ENCODE measurements at places on chromosomes 3 and 15. TPM values are rescaled to one million over a fixed set of nuclear protein-coding genes. Genes with fewer than 3 reads are reported as not detected.
A peak's percentile ranks its signal among the peaks of the same experiment; 100 is the strongest.

DNA sequence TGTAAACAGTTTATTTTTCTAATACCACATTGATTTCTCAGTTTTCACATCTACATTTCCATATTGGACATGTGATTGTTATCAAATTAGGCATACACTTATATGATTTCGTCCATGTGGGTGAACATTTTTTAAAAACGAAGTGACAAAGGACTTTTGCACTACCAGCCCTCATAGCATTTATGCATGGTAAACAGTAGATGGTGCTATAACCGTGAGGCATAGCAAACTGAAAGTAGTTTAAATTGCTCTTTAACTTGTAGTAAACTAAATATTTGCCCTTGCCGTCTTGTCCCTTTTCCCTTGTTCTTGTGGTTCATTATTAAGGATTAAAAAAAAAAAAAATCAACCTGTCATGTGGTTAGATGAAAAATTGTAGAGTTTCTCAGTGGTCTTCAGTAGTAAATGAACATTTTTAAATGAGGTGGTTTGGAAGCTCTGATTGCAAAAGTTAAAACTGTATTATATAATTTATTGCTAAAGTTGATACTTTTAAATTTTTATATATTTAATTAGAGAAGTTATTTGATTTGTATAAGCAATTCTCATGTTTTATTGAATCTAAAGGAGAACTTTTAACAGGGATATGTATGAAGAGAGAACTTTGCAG, 24.0 kb downstream of the STX19 start:
- no peak for DNase-seq
- H3K4me3 ChIP-seq: peak overlapping the region; percentile 20
- no peaks in the 10 kb centered on the region for H3K4me1 ChIP-seq
- no peaks in the 10 kb centered on the region for H3K36me3 ChIP-seq
- peak overlapping the region; percentile 34 for H3K27ac ChIP-seq
- no peaks in the 10 kb centered on the region for H3K27me3 ChIP-seq

- no peak overlapping the region for H3K27ac ChIP-seq
- H3K4me3 ChIP-seq: no peak overlapping the region
- no peaks in the 10 kb centered on the region for H3K27me3 ChIP-seq
- no peaks in the 10 kb centered on the region for H3K4me1 ChIP-seq
- H3K36me3 ChIP-seq: no peaks in the 10 kb centered on the region
These were observed 21.2 kb downstream of the TFG start for GRCh38 chr3:100730524-100730923.

DNA sequence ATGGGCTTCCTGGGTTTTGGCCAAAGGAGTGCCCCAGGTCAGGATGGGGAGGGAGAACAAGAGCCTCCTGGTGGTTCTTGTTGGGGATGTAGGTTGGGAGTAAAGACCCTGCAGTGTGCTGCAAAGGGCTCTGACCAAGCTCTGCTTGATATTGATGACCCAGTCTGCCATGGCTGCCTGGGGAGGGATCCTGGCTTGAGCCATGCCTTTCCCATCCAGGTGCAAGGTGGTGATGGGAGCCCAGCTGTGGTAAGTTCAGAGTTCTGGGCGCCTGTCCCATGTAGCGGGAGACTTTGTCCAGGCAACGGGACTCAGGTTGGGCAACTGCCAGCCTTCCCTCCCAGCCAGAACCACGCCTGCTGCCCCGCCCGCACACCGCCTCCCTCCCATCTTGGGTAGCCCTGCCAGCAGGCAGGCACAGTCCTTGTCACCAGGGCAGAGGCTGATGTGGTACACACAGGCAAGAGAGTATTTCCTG, 2.6 kb downstream of the GNAI2 start:
- H3K4me1 ChIP-seq: peaks cover 88% of the 10 kb centered on the region
- no peaks in the 10 kb centered on the region for H3K27me3 ChIP-seq
- peak overlapping the region; percentile 90 for H3K27ac ChIP-seq
- no peak for DNase-seq
- H3K36me3 ChIP-seq: no peaks in the 10 kb centered on the region
- H3K4me3 ChIP-seq: peak overlapping the region; percentile 84

DNA sequence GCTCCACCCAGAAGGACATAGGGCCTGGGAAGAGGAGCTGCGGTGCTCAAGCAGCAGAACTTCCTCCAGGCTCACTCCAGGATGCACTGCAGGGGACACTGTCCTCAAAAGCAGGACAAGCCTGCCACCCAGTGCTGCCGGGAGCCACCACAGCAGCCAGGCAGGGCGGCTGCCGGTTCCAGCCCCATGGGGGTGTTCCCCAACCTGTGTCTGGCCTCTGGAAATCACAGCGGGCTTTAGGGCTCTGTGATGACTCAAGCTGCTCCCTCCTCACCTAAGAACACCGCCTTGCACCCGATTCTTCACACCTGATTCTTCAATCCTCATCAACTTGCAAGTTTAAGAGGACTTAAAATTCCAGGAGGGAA, 71.9 kb upstream of the SLC6A11 start:
- no peaks in the 10 kb centered on the region for H3K4me1 ChIP-seq
- DNase-seq: no peak
- no peak overlapping the region for H3K27ac ChIP-seq
- peaks cover 69% of the 10 kb centered on the region for H3K27me3 ChIP-seq

- H3K4me1 ChIP-seq: no peaks in the 10 kb centered on the region
- H3K36me3 ChIP-seq: no peaks in the 10 kb centered on the region
- H3K27ac ChIP-seq: no peak overlapping the region
- no peaks in the 10 kb centered on the region for H3K27me3 ChIP-seq
These were observed 328.3 kb downstream of the RYR3 start for GRCh38 chr15:33639051-33639450.

DNA sequence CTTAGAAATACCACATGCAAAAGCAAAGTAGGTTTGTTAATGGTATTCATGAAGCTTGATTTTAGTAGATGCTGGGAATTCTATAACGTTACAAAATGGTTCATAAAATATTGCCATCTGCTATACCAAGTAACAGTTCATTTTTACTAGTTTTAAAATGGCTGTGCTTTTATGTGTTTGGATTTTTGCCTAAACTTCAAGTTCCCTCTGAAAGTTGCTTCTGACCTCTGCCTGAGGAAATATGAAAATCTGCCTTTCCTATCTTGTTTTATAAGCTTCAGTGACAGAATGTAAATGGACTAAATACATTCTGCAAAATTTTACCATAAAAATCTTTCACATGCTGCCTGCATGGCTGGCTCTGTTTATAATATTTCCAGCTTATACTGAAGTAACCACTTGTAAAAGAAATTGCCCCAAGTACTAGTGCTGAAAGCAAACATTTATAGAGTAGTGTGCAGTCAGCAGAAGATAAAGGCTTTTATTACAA, 560.7 kb upstream of the ROBO2 start:
- no peak for DNase-seq
- no peaks in the 10 kb centered on the region for H3K36me3 ChIP-seq
- H3K27ac ChIP-seq: no peak overlapping the region
- H3K4me3 ChIP-seq: no peak overlapping the region

DNA sequence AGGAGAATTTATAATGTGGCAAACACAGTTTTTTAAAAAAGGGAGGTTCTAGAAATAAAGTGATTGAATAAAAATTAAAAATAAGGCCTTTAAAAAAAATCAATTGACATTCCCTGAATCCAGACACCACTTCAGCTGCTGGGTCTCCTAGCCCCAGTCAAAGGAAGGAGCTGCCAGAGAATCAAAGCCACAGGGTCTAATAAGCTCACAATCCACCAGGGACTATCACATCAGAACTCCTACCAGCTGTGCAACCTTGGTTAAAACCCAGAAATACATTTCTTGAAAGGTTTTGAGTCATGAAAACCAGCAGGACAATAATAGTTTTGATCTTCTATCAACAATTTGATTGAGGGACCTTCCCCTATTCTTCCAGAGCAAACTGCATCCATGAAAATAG, 134.5 kb downstream of the MECOM start:
- DNase-seq: no peak
- H3K4me1 ChIP-seq: peaks cover 47% of the 10 kb centered on the region
- no peak overlapping the region for H3K4me3 ChIP-seq
- H3K27ac ChIP-seq: no peak overlapping the region
- H3K36me3 ChIP-seq: no peaks in the 10 kb centered on the region

The CLDN16 gene
- total RNA-seq: not detected

- no peaks in the 10 kb centered on the region for H3K36me3 ChIP-seq
- peak overlapping the region; percentile 98 for H3K27ac ChIP-seq
- no peaks in the 10 kb centered on the region for H3K27me3 ChIP-seq
- peaks cover 41% of the 10 kb centered on the region for H3K4me1 ChIP-seq
- no peak for DNase-seq
- H3K4me3 ChIP-seq: peak overlapping the region; percentile 97
These were observed 1.0 kb downstream of the ZFAND6 start for GRCh38 chr15:80060356-80061006.

DNA sequence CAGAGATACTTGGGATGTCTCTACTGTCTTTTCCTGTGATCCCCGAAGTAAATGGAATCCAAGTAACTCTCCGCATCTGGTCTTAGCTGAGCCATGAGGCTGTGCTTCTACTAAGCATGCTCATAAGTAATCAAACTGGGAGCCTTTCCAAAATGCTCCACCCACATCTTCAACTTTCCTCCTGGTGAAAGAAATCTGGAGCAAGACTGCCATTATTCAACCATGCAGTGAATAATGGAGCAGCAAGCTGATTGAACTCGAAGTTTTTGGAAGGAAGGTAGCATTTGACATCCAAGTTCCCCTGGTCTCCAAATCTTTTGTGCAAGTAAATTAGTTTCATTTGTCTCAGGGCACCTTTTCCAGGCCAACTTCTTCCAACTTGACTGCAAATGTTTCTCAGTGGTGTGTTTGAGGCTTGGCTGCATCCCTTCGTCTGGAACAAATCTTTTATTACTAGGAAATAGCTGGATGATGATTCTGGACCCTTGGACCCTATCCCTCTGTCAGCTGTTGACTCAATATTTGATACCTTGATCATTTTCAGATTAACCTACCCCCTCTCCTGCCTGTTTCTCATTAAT, 19.4 kb downstream of the GXYLT2 start:
- no peaks in the 10 kb centered on the region for H3K36me3 ChIP-seq
- no peak overlapping the region for H3K27ac ChIP-seq
- no peak overlapping the region for H3K4me3 ChIP-seq
- DNase-seq: no peak

- no peak for DNase-seq
- H3K4me3 ChIP-seq: no peak overlapping the region
- H3K36me3 ChIP-seq: no peaks in the 10 kb centered on the region
- H3K27ac ChIP-seq: no peak overlapping the region
- peaks cover 9% of the 10 kb centered on the region for H3K4me1 ChIP-seq
These were observed 352.1 kb downstream of the SHQ1 start for GRCh38 chr3:72496051-72496670.

The STRA6 gene
- not detected for total RNA-seq

GRCh38 chr3:111627092-111627491, 31.9 kb upstream of the ZBED2 start:
- H3K4me1 ChIP-seq: no peaks in the 10 kb centered on the region
- no peak overlapping the region for H3K4me3 ChIP-seq

- no peaks in the 10 kb centered on the region for H3K27me3 ChIP-seq
- no peak for DNase-seq
- H3K36me3 ChIP-seq: no peaks in the 10 kb centered on the region
- H3K4me1 ChIP-seq: peaks cover 7% of the 10 kb centered on the region
These were observed 123.4 kb upstream of the ROPN1 start for GRCh38 chr3:124115279-124115678.

GRCh38 chr3:16511681-16512434, 1.6 kb downstream of the RFTN1 start:
- H3K27ac ChIP-seq: peak overlapping the region; percentile 82
- peak overlapping the region; percentile 74 for H3K4me3 ChIP-seq
- peak; percentile 24 for DNase-seq
- H3K4me1 ChIP-seq: peaks cover 50% of the 10 kb centered on the region

GRCh38 chr15:74283368-74283767, 47.2 kb downstream of the CCDC33 start:
- no peaks in the 10 kb centered on the region for H3K27me3 ChIP-seq
- H3K4me1 ChIP-seq: no peaks in the 10 kb centered on the region
- no peaks in the 10 kb centered on the region for H3K36me3 ChIP-seq
- no peak overlapping the region for H3K27ac ChIP-seq
- no peak overlapping the region for H3K4me3 ChIP-seq
- DNase-seq: no peak

The RAB6B gene
- total RNA-seq: 0.34 TPM

The CRYGS gene
- 2.7 TPM for total RNA-seq

DNA sequence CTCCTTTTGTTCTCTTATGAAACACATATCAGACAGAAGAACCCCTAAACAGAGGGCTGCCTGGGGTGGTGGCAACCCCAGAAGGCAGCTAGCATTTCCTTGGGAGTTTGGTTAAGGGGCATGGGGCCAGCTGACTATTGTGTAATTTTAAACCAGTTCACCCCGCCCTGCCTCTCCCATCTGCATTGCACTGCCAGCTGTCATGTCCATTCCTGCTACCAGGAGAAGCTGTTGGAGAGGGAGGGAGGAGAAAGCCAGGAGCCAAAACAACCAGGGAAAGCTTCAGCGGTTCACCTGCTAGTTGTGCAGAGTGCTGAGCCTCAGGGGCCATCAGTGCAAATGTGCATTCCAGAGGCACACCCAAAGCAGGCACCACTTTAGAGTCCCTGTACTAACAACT, 47.6 kb upstream of the ATP1B3 start:
- DNase-seq: no peak
- H3K4me1 ChIP-seq: peaks cover 34% of the 10 kb centered on the region
- no peaks in the 10 kb centered on the region for H3K36me3 ChIP-seq
- H3K27me3 ChIP-seq: no peaks in the 10 kb centered on the region

The MME gene
- 4.4 TPM for total RNA-seq

DNA sequence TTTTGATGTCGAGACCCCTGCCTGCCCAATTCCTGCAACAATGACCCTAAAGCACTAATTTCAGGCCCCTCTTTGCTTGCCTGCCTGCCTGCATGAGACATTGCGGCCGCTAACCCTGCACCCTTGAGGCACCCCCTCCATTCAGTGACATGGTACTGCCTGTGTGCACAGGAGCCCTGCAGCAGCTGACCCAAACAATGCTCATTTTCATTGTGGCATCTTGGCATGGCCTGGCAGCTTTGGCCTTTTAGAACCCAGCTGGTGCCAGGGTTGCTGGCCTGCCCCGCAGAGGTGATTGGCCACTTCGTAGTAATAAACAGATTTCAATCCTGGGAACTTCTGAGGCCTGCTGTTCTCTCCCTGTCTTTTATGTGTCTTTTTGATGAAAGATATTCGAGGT, 33.8 kb downstream of the SLCO3A1 start:
- peaks cover 42% of the 10 kb centered on the region for H3K4me1 ChIP-seq
- H3K27me3 ChIP-seq: no peaks in the 10 kb centered on the region
- H3K27ac ChIP-seq: no peak overlapping the region

- DNase-seq: no peak
- H3K4me3 ChIP-seq: no peak overlapping the region
- no peak overlapping the region for H3K27ac ChIP-seq
- peaks cover 7% of the 10 kb centered on the region for H3K4me1 ChIP-seq
- H3K27me3 ChIP-seq: no peaks in the 10 kb centered on the region
These were observed 18.5 kb downstream of the PAQR9 start for GRCh38 chr3:142945023-142945422.

GRCh38 chr3:25555695-25556437, 108.8 kb downstream of the TOP2B start:
- H3K36me3 ChIP-seq: no peaks in the 10 kb centered on the region
- H3K27me3 ChIP-seq: no peaks in the 10 kb centered on the region
- no peak overlapping the region for H3K4me3 ChIP-seq
- no peak for DNase-seq

The PLSCR2 gene
- total RNA-seq: not detected

All from esophagus squamous epithelium (tissue), 5 donors.